GDM1 (cell line): ENCODE measurements at places on chromosomes 12 and 14.

DNA sequence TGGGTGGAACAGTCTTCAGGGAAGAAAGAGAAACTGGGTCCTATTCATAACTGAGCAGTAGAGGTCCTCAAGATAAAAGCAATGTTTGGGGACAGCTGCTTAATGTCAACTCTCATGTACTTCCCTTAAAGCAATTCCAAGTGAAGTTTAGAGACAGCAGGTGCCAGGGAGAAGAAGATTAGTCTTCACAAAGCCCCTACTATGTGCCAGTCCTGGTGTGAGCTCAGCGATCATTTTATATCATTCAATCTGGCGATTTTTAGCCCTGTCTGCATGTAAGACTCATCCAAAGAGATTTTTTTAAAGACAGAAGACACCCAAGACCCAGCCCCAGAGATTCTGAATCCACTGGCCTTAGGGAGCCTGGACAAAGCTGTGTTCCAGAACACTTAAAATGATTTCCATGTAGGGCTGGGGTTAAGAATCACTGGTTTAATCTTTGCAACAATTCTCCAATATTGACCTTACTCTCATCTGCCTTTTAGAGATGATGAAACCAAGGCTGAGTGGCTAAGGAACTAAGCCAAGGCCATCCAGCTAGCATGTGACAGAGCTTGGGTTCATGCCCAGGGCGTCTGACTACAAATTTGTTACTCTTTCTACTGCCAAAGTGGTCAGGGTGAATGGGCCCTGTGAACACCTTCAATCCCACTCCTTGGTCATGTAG is 404.5 kb upstream of the TBX3 start:
- DNase-seq, result no peak

DNA sequence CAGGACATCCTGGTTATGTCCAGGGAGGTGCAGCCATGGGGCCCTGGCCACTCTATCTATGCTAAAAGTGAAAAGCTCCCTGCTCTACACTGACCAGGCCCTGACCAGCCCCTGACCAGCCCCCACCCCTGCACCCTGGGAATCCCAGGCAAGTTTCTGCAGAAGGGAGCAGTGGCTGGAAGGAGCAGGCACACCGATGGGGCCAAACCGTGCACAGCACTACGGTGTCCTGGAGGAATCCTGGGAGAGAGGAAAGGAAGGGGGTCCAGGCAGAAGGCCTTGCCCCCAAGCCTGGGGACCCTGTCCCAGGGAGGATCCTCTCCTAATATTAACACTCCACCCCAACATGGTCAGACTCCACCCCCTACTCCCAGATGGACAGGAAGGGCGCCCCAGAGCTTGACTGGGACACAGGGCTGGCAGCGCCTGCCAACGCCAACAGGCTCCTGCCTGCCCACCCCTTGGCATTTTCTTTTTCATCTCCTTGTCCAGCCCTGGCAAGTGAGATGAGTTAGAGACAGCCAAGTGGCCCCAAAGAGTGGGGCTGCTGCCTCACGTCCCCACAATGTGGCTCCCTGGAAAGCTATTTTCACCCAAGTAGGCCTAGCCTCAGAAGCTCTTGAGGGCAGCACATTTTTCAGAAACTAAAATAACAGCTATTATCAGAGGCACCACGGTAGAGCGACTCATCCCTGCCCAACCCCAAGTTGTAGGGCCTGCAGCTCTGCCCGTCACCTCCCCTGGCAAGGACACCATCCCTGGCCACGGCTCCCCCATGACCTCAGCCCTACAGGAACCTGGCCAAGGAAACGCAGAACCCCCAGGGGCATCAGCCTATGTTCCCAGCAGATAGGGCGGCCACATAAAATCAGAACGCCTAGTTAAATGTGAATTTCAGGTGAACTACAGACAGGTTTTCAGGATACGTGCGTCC is 82.6 kb downstream of the SCARB1 start:
- no peak for DNase-seq

DNA sequence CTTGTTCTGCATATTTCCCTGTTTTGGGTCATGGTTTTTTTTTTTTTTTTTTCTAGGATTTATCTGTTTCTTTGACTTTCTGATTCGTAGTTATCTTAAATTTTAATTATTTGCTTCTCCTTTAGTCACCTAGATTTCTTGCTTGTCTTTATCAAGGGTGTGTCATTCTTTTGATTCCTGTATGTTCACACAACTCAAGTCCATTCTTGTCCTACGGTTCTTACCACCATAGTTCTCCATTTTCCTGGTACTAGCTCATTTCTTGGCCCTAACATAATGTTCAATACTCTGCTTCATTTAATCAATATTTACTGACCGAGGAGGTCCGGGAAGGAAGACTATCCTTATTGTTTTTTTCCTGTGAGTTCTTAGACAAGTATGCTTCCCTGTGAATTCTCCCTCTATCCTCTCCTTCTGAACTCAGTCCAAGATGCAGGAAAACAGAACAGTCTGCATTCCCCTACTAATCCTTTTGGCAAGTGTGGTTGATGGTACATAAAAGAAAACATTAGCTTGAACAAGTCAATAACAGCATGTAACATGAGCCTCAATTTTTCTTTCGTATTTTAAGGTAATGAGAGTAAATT is 1346.4 kb upstream of the SEL1L start:
- DNase-seq, result no peak

- no peak for DNase-seq
Observed at GRCh38 chr14:81219759-81220579, 790 bp downstream of the GTF2A1 start.

DNA sequence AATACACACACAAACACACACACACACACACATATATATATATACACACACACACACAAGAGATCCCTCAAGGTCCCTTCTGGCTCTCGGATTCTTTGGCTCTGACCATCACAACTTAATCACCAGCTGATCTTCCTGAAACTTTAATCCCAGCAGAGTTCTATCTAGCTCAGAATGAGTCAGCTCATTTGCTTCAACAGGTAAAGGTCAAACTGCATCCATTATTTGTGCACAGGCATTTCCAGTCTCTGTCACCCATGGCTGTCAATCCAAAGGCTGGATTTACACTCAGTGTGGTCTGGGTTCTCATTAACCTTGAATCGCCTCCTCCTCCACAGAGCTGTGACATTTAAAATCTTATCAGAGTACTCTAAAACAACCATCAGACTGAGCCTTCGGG is 113.3 kb upstream of the TMPO start:
- DNase-seq, result no peak

- DNase-seq, result no peak
Observed at GRCh38 chr12:54666008-54666407, 17.8 kb upstream of the DCD start.

DNA sequence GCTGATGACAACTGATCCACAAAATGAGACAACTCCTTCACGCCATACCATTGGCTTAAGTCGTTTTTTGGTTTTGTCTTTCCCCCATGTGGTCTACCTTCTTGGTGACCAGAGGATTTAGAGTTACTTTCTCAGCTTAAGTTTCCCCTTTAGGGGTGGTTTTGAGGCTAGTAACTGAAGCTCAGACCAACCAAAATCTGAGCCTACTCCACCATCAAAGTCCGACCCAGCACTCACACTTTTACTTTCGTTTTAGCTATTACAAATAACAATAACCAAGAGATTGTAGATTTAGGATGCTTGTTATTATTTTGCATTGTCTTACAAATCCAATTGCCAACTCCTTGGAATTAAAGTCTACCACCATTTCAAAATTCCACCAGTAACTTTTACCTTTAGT is 130.6 kb upstream of the MDM1 start:
- DNase-seq, result no peak

- DNase-seq, result no peak
Observed at GRCh38 chr14:102560458-102561261, 31.8 kb upstream of the RCOR1 start.

DNA sequence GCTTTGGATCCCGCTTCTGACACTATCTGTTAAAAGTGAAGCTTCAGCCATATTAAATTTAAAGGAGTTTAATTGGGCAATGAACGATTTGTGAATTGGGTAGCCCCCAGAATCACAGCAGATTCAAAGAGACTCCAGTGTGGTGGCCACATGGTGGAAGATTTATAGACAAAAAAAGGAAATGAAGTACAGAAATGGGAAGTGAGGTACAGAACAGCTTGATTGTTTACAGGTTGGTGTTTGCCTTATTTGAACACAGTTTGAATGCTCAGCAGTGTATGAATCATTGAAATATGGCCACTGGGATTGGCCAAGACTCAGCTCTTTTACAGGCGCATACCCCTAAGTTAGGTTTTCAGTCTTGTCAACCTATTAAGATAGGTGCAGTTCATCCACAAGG is 21.9 kb downstream of the CCDC91 start:
- no peak for DNase-seq

- no peak for DNase-seq
Observed at GRCh38 chr12:13038491-13039161, 5.6 kb upstream of the FAM234B start.

DNA sequence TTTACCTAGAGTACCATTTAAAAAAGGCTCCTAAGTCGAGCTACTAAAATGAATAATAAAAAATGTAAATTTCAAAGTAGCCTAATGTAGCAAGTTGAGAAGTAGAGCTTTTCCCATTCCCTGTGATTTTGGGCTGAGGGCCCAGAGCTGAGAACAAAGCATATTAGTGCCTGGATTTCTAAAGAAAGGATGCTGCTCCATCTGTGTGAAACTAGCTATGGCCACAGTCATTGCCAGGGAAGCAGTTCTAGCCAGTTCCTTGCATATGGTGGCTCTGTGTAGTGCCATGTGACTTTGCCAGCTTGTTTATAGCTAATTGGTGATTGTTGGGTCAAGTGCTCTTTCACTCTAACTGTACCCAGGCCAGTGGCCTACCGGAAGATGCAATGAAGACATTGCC is 20.4 kb upstream of the FBXO33 start:
- DNase-seq, result no peak

DNA sequence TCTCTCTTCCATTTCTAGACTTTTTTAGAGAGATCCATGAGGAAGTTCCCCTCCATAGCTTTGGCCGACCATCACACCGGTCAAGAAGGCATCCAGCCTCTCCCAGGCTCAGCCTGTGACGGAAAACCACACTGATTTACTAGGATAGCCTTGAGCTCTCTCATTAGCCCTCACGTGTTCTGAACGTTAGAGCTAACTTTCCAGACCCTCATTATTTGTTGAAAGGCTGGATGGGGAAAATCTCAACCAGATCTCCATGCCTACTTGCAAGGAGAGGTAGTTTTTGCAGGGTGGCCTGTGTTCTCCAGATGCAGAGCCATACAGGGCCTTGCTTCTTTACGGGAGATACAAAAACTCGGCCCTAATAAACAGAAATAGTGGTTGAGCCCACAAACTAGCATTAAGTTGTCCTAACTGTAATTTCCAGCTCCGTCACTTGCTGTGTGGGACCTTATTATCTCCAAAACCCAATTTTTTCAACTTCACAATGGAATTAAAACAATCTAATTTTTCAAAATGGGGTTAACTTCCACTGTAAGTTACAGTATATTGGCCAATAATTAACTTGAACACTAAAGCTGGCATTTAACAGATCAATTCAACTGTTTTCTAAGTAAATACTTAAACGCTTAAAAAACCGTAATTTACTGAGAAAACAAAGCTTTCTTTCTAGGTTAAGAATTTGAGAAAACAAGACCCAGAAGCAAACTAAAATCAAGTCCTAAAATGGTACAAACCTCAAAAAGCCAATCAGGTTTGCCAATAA is 65.3 kb downstream of the KLHL28 start:
- no peak for DNase-seq

- DNase-seq, result no peak
Observed at GRCh38 chr14:95204705-95205104, 47.4 kb upstream of the DICER1 start.

- DNase-seq, result no peak
Observed at GRCh38 chr12:84507956-84508850, 404.4 kb downstream of the SLC6A15 start.

DNA sequence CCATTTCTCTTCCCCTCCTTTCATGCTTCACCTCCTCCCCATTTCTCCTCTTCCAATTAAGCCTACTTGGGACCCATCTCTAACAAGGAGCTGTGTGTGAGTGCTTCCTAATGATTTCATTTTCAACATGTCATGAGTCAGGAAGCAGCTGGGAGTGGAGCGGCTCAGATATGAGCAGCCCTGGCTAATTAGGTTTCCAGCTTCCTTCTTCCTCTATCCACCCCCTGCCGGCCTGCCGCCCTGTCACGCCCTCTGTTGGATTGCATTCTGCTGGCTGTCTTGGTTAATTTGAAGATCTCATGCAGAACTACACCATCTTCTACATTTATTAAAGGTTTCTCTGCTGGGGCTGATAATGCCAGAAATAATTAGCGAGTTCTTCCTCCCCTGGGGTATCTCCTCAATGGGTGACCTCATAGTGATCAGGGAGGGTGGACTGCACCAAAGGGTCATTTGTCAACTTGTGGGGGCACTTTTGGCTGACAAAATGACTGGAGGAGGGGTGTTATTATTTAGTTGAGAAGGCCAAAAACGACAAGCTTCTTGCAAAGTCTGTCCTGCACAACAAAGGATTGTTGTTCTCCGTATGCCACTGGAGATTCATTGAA is 300.9 kb upstream of the SRRM4 start:
- no peak for DNase-seq

GRCh38 chr14:83170165-83170564 is 1636.5 kb upstream of the SEL1L start:
- no peak for DNase-seq

GRCh38 chr12:41067941-41068645 is 120.0 kb upstream of the PDZRN4 start:
- DNase-seq, result no peak

DNA sequence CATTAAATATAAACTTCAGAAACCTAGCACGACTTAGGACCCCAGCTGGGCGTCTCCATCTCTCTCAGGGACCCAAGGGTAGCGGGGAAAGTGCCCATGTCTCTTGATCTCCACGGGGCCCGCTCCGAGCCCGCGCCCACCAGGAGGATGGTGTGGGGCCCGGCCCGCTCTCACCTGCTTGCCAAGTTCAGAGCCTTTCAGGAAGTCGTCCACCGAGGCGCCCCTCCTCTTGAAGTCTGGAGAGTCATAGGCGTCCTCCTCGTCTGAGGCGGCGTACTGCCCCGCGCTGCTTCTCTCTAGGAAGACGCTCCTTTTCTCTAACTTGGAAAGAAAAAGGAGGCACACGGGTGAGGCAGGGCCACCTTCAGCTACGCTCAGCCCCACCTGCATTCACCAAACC is 96.9 kb downstream of the PIWIL1 start:
- no peak for DNase-seq

- no peak for DNase-seq
Observed at GRCh38 chr14:99759546-99759925, 33.7 kb upstream of the EML1 start.

- DNase-seq, result no peak
Observed at GRCh38 chr14:101115652-101116051, 212.1 kb upstream of the RTL1 start.

- DNase-seq, result no peak
Observed at GRCh38 chr14:50301914-50302313, 10.1 kb downstream of the L2HGDH start.
